Neuronal stem cell (in vitro differentiated cells): ENCODE measurements at places on chromosomes 12 and 14.

- DNase-seq, result no peak
These were observed 61.4 kb upstream of the VPS33A start for GRCh38 chr12:122327494-122328385.

GRCh38 chr14:42140831-42141279, 534.2 kb downstream of the LRFN5 start:
- DNase-seq, result no peak

DNA sequence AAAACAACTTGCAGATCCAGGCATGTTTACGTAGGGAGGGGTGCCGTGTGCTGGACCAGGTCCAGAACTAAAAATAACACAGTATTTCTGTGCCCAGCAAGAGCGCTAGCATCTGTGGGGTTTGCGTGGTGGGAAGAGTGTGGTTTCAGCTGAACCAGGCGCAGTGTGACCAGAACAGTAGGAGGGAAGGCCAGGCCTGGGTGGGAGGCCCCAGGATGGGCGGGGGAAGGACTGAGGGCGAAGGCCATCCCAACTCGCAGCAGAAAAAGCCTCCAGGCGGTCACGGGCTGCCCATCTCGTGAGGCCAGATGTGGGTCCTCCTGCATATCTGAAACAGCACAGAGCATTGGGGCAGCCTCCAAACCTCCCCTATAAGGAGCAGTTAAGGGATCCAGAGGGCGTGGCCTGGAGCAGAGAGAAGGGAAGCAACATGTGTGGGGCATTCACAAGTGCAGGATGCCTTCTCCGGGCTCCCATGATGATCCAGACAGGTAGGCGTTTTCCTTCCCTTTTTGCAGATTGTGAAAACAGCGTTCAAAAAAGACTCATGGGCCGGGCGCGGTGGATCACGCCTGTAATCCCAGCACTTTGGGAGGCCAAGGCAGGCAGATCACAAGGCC, 17.8 kb upstream of the CD9 start:
- DNase-seq, result no peak

GRCh38 chr14:25521616-25522015, 471.7 kb upstream of the STXBP6 start:
- DNase-seq, result no peak

GRCh38 chr12:2526371-2526770, 268.4 kb upstream of the FKBP4 start:
- no peak for DNase-seq

DNA sequence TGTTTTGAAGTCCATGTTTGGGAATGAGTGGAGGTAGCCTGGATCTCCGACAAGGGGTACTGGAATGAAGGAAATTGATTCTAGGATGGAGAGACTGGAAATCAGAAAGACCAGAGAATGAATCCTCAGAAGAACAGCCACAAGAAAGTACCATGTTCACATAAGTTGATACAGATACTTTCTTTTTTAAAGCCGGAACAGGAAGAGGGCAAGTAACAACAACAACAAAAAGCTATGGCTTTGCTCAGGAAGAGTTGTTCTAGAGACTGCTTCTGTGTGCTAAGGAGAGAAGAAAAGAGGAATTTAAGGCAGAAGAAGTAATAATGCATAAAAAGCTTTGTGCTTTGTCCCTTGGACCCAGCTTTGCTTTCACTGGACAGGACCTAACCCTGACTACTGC, 6.2 kb downstream of the TC2N start:
- DNase-seq, result no peak

GRCh38 chr14:51053157-51053556, 41.7 kb downstream of the TRIM9 start:
- no peak for DNase-seq

- DNase-seq, result no peak
These were observed 196.9 kb upstream of the NOVA1 start for GRCh38 chr14:26794731-26795130.

DNA sequence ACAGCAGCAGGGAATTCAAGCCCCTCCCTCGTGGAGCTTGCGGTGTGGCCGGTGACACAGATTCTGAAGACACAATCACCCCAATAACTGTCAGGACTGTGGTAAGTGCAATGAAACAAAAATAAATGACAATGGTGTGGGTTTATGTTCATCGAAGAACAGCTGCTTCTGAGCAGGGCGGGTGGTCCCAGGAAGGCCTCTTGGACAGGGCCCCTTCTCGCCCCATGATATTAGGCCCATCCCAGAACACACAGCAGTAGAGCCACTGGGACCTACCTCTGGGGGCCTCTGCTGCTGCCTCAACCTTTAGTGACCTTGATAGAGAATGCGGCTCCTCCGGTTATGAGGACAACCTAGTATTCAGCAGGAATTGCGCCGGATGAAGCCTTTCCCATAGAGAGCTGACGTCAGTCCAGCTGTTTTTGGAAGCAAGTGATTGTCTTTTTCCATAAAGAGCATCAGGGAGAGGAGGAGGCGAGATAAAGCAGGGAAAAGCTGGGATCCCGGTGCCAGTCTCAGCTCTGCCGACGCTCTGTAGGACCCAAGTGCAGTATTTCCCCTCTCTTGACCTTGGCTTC, 84.1 kb upstream of the BCL11B start:
- DNase-seq, result no peak

DNA sequence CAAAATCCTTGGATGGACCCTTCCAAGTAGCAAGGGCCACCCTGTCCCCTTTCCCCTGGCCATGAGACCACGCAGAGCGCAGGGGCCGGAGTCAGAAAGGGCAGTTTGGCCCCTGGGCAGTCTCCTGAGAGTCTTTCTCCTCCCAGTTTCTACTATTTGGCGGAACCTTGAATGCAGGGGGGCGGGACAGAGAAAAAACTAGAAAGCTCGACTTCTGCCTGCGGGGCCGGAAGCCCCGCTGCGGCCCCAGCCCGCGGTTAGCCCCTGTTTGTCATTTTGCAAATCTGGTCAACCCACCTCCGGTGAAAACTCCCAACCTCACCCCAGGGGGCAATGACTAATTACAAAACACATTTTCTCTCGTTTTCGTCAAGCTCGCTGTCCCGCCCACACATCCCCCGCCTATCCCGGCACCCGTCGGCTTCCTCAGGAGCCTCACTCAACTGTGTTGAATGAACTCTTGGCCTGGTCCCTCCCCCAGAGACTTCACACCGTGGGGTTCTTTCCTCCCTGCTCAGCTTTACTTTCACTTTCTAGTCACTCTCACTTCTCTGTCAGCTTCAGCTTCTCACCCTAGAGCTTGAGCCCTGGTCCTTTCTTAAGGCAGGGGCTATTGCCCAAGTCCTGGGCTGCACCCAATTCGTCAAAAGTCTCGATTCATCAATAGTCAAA, 66.7 kb downstream of the IRF2BPL start:
- peak; percentile 82 for DNase-seq

DNA sequence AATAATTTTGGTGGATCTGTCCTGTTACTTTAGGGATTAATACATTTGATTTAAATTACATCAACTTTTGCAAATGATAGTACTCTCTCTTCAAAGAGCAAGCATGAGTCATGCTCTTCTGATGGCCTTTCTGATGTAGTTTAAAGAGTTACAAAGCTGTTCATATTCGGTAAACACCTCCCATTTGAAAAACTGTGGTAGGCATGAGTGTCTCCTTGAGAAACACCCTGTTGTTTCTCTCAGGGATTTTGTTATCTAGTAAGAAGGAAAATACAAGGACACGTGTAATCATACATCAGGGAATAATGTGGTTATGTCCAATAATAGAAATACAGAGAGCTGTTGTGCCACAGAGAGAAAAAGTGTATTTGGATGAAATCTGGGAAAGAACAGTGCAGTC, 53.3 kb upstream of the E2F7 start:
- no peak for DNase-seq

DNA sequence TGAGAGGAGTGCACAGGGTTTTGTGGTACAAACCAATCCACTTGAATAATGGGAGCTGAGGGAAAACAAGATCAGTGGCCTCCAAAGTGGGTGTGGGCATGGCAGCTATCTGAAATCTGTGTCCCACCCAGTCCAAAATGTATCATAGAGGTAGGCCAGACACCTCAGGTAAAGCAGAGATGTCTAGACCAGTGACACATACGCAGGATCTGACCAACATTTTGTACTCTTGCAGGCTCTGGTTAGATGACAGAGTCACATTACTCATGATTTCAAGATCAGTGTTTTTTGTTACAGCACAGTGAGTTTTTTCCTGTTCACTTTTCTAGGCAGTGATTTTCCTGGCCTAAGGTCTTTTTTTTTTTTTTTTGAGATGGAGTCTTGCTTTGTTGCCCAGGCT, 211.8 kb downstream of the PCNX1 start:
- DNase-seq, result no peak

GRCh38 chr14:88910386-88910785, 85.9 kb downstream of the TTC8 start:
- no peak for DNase-seq

- no peak for DNase-seq
These were observed 758.4 kb downstream of the BCL11B start for GRCh38 chr14:98513558-98513957.

DNA sequence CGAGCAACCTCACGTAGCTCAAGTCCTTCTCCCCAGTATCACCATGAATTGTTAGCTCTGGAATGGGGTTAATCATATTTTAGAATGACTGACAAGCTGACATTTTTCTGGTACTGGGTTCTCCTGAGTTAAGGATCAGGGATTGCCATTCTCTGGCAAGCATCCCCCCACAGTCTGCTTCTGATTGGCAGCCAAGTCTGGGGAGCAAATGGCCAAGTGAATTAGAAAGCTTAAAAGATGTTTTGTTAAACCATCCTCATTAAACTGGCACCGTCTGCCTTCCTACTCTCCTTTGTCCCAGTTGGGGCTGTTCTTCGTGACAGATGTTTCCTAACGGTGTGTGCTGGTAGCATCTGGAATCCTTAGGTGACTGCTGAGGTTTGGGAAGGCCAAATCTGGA, 17.2 kb upstream of the CISTR start:
- no peak for DNase-seq

- DNase-seq, result no peak
These were observed 55.8 kb downstream of the BCL2L14 start for GRCh38 chr12:12126551-12126950.

GRCh38 chr14:22039938-22040780, 366.5 kb upstream of the OR4E1 start:
- DNase-seq, result no peak

DNA sequence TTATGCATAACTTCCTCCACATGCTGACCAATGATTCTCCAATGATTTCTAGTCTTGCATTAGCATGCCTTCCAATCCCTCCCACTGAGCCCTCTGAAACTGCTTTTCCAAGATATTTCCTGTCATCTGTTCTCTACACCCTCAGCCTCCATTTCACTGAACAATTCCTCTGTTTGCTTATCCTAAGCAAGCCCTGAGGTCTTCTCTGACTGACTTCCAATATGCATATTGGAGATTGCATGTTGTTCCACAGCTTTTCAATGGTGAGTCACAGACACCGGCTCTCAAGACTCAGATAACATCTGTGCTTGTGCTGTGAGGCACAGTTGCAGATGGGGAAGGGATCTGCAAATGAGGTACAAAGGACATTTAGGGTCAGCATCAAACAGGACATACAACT, 141.0 kb downstream of the SLC16A7 start:
- no peak for DNase-seq

- no peak for DNase-seq
These were observed 13.6 kb downstream of the BCL7A start for GRCh38 chr12:122035292-122035691.

GRCh38 chr12:47077206-47078085, 2.0 kb upstream of the PCED1B start:
- DNase-seq, result no peak

GRCh38 chr12:14991069-14991468, 18.2 kb downstream of the PDE6H start:
- no peak for DNase-seq

- DNase-seq, result peak; percentile 58
These were observed 678.2 kb downstream of the NRXN3 start for GRCh38 chr14:78848234-78848820.

DNA sequence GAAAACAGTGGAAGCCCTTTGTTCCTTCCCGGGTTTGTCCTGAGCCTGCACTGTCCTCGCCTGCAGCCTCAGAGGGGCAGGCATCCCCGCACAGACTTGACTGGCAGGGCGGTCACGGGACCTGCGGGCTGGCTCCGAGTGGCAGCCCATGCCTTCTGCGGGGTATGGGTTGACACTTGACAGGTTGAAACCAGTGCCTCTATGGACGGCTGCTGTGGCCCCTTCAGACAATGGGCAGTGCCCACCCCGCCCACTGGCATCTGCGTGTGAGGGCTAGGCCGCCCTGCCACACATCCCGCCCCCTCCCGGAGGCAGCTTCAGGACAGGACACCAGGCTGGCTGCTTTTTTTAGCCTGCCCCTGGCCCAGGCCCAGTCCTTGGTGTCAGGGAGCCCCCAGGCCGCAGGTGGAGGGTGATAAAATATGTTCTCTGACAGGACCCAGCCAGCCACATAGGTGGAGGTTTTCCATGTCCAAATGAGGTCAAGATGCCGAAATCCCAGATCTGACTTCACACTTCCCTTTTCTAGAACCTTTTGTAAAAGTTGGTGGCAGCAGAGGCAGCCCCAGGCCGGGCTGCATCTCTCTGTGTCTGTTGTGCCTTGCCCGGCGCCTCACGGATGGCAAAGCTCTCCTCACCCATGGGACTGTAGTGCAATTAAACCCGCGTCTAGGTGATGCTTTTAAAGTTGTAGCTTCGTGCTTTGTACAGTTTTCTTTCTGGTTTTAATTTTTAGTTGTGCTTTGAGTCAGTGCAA, 10.0 kb downstream of the ANKRD9 start:
- DNase-seq, result no peak

DNA sequence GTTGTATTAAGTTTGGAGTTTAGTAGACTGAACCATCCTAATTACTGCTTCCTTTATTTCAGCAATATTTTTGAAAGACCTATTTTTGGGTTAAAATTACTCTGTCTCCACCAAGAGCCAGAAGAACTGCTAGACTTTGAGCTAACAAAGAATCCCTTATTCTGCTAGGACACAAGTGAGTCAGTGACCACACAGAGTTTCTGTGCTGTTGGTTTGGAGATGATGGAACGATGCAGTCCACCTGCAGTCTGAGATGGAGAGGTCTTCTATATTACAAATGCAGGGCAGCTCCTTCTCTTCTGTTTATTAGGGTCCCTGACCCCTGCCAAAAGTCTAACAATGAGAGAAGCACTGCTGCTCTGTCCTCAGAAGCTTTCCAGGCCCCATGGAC, 6.7 kb upstream of the STXBP6 start:
- no peak for DNase-seq

DNA sequence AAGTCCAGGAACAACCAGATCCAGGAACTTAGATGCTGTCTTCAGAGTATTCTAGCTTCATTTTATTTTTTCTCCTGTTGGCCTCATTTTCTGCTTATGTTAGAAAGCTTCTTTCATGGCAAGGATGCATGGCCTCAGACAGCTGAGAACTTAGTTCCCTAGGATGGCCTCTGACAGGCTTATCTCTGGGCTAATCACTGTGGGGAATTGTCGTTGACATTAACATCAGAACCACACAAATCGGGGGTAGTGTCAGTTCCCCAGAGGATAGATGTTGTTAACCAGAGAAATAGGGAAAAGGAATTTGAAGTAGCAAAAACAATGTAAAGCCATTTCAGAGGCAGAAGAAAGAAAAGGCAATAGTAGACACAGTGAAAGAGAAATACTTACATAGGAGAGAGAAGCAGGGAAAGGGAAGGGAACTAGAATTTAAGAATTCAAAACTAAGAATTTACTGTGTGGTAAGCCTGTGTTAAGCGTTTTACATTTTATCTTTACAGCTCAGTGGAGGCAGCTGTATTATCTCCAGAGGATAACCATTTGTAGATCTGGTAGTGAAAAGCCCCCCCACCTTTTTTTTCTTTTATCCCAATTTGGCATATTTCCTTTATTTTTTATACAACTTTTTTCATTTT, 21.8 kb downstream of the FUT8 start:
- no peak for DNase-seq
